Stomach (tissue), 19 donors: ENCODE measurements at places on chromosomes 4 and X. TPM values are rescaled to one million over a fixed set of nuclear protein-coding genes. Genes with fewer than 3 reads are reported as not detected.

Gene CT45A5
- not detected for total RNA-seq

Gene BEND2
- not detected for total RNA-seq

Gene HCCS
- total RNA-seq = 8.5 TPM

Gene CCNA2
- total RNA-seq = 13.8 TPM

- H3K27me3 ChIP-seq = no peaks in the 10 kb centered on the region
- peak overlapping the region; percentile 97 for H3K27ac ChIP-seq
- no peak overlapping the region for H3K4me3 ChIP-seq
- H3K4me1 ChIP-seq = peaks cover 100% of the 10 kb centered on the region
- peaks cover 33% of the 10 kb centered on the region for H3K36me3 ChIP-seq
Observed at GRCh38 chr4:38677441-38677840, 13.4 kb downstream of the KLF3 start.

GRCh38 chr4:146330392-146330791 lies 116.1 kb downstream of the REELD1 start:
- no peak overlapping the region for H3K27ac ChIP-seq
- H3K36me3 ChIP-seq = no peaks in the 10 kb centered on the region
- no peak overlapping the region for H3K4me3 ChIP-seq
- no peaks in the 10 kb centered on the region for H3K27me3 ChIP-seq

DNA sequence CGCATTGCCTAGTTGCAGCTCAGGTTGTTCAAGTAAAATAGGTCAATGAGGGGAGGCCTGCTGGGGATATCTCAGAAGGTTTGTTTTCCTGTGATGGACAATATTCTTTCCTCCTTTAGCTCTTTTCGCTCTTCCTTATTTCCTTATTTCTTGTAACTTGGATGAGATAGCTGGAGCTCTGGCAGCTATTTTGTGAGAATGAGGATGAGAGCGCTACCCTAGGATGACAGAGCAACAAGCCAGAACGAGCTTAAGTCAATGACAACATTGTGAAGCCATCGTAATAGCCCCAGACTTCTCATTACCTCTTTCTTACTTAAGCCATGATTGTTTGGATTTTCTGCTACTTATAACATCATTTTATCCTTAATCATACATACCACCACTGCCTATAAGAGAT lies 124.3 kb upstream of the GATB start:
- DNase-seq = no peak
- H3K4me3 ChIP-seq = no peak overlapping the region
- no peaks in the 10 kb centered on the region for H3K27me3 ChIP-seq
- no peaks in the 10 kb centered on the region for H3K4me1 ChIP-seq
- H3K27ac ChIP-seq = no peak overlapping the region

GRCh38 chr4:2372488-2373030 lies 45.9 kb downstream of the ZFYVE28 start:
- H3K27me3 ChIP-seq = no peaks in the 10 kb centered on the region
- H3K4me1 ChIP-seq = no peaks in the 10 kb centered on the region
- no peak overlapping the region for H3K27ac ChIP-seq
- no peak for DNase-seq
- H3K4me3 ChIP-seq = no peak overlapping the region
- no peaks in the 10 kb centered on the region for H3K36me3 ChIP-seq

- H3K27ac ChIP-seq = no peak overlapping the region
- no peak overlapping the region for H3K4me3 ChIP-seq
- H3K4me1 ChIP-seq = no peaks in the 10 kb centered on the region
Observed at GRCh38 chr4:3655963-3656362, 110.2 kb upstream of the ADRA2C start.
